SK-N-SH (cell line): ENCODE measurements at places on chromosomes 16 and 17.

DNA sequence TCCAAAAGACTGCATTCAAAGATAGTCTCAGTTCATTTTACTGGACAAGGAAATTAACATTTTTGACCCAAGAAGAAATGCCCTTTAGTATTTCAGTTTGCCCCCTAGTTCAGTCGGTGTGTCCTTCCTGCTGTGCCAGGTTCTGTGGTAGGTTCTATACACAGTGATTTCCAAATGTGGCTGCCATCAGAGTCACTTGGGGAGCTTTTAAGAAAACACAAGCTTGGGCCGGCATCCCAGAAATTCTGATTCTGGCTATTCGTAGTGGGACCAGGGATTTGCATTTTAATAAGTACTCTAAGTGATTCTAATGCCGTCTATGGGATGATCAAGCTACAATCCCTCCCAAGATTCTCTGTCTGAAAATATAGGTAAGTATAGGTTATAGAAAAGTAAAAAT lies 10.2 kb downstream of the RSPRY1 start:
- DNase-seq: peak; percentile 27

DNA sequence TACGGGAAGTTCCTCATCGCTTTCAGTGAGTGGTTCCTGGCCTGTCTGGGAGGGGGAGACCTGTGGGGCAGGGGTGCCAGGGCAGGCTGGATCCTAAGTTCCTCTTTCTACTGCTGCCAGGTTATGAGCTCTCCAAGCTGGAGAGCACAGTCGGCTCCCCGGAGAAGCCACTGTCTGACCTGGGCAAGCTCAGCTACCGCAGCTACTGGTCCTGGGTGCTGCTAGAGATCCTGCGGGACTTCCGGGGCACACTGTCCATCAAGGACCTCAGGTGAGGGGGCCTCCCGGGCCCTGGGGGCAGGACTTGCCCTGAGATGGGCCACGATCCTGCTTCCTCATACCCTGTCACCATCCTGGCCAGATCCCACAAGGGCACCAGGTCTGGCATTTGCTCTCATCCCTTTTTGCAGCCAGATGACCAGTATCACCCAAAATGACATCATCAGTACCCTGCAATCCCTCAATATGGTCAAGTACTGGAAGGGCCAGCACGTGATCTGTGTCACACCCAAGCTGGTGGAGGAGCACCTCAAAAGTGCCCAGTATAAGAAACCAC lies 5.1 kb downstream of the PRSS8 start:
- DNase-seq: no peak

- DNase-seq: peak; percentile 26
These were observed 1.1 kb upstream of the SLC47A2 start for GRCh38 chr17:19717411-19717908.

GRCh38 chr16:69607674-69608073 lies 41.9 kb downstream of the NFAT5 start:
- DNase-seq: no peak

DNA sequence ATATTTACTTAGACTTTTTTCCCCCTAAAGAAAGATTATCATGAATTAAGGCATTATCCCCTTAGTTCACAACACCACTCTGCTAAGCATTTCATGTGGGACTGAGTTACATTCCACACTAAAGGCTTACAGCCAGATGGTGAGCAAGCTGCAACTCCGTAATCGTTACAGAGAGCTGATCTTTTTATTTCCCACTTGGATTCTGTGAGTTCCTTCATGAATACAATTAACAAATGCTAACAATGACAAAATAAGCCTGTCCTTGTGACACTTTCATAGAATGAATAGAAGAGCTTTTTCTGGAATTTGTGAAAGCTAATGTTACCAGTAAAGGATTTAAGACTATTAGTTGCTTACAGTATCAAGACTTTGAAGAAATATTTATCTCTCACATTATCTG lies 8.7 kb downstream of the OGFOD1 start:
- DNase-seq: no peak

- no peak for DNase-seq
These were observed 145.9 kb upstream of the CIBAR2 start for GRCh38 chr16:85258166-85258565.

DNA sequence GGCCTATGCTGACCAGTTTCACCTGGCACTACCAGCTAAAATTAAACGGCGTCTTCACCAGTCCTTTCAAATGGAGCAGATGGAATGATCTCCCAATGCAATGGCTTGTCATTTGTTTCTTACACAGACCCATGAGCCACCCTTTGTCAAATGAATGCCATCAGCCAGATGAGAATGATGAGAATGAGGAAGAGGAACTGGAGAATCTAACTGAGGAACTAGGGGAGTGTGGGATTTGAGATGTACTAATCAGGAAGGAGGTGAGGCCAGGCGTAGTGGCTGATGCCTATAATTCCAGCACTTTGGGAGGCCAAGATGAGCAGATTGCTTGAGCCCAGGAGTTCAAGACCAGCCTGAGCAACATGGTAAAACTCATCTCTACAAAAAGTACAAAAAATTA lies 116.4 kb downstream of the HS3ST3A1 start:
- no peak for DNase-seq

- DNase-seq: no peak
These were observed at the start of gene EVI2B for GRCh38 chr17:31313982-31314781. EVI2B (minus strand) TSS chr17:31314054; CDS start chr17:31305609, 8,445 bp downstream.

- DNase-seq: no peak
These were observed 32.1 kb upstream of the RPH3AL start for GRCh38 chr17:384622-385177.

DNA sequence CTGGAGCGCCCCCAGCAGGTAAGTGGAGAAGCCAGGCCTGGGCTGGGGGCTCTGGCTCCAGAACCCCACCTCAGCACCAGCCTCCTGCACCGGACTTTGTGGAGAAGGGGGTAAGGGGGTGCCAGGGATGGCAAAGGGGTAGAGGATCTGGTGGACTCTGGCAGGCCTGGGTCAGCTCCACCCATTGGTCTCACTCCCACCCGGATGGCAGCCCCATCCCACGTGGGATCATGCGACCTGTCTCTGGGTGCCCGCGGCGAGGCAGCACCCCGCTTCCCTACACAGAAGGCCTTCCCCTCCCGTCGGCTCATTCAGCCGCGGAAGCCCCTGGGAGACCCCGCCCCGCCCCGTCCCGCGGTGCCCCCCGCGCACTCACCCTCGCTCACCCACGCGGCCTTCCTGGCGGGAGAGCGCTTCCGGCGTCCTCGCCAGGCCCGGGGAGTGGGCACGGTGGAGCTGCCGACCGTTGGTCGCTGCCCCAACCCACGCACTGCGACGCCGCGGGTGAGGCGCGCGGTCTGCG lies 498 bp upstream of the PLEKHG4 start:
- peak; percentile 90 for DNase-seq

- no peak for DNase-seq
These were observed at the start of gene SPN for GRCh38 chr16:29663016-29663806. SPN (plus strand) TSS chr16:29663247; CDS start chr16:29663729, 482 bp downstream.

- no peak for DNase-seq
These were observed 25.3 kb downstream of the SLC47A1 start for GRCh38 chr17:19558946-19559345.

GRCh38 chr17:70187383-70187782 lies 18.1 kb downstream of the KCNJ2 start:
- DNase-seq: no peak

DNA sequence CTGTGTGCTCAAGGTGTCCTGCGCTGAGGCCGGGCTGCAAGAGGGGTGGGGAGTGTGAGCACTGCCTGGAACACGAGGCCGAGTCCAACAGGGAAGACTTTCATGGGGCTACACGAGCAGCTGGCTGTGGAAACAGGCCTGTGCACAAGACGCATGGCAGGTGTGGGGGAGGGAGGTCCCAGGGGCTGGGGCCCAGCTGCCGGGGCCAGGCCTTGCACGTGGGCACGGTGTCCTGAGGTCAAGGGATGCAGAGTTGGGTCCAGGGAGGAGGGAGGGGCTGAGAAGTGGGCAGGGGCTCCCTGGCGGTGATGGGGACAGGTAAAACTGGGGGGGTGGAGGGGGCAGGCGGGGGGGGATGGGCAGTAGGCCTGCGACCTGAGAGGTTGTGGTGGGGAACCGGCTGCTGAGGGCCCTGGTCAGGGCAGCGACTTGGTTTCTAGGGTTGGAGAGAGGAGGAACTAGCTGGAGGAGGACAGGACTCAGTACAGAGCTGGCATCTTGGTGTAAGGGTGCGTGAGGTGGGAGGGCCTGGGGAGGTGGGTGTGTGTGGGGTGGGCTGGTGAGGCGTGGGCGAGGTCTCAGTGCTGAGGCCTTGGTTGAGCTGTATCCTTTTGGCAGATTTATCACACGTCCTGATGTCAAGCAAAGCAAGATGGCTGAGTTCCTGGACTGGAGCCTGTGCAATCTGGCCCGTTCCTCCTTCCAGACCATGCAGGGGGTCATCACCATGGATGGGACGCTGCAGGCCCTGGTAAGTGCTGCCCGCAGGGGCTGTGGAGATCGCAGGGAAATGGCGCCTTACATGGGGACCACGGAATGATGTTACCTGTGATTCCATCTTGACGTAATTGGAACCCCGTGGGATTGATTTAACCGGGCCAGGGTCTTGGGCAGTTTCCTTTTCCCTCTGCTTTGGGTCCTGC lies 29.4 kb downstream of the TBCD start:
- DNase-seq: no peak

DNA sequence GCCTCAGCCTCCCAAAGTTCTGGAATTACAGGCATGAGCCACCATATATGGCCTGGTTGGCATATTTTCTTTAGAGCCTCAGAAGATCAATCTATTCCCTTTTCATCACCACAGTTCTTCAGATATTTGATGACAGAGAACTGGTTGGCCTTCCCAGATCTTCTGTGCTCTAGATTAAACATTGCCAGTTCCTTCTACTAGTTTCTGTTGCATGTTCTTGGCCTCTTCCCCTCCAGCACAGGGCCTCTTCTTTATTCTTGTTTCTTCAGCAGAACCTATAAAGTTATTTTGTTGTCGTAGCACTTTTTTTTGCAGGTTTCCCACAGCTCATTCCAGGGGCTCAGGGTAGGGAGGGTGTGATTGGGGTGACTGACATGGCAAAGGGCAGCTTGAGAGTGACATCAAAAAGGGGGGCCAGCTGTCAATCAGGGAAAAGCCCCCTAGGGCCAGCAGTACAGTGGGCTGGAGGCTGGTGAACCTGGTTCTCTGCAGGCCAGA lies 9.3 kb downstream of the CHD9 start:
- no peak for DNase-seq

DNA sequence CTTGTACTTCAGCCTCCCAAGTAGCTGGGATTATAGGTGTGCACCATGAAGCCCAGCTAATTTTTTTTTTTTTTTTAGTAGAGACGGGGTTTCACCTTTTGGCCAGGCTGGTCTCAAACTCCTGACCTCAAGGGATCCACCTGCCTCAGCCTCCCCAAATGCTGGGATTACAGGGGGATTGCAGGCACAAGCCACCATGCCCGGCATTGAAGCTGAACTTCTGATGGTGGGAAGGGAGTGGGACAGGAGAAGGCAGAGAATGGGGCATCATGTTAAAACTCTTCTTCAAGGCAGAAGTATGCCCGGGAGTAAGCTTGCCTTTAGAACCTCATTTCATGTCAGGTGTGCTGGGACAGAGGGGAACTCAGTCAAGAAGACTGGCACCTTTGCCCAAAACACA lies 48.6 kb upstream of the ZFHX3 start:
- no peak for DNase-seq

DNA sequence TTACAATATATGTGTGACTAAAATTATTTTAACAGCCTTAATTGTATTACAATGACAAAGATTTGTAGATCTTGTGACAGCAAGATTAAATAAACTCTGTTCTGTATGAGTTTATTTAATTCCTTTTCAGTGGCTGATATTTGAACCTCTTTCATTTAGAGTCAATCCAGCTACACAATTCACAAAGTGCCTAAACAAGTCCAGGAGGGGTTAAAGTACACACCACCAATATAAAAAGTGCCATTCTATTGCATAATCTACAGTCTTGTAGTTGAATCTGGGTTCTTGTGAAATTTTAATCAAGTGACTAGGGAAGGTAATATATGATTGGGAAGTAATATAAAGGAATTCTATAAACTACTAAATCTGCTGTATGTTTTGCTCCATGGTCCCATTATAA lies 3.9 kb upstream of the NFAT5 start:
- DNase-seq: no peak

DNA sequence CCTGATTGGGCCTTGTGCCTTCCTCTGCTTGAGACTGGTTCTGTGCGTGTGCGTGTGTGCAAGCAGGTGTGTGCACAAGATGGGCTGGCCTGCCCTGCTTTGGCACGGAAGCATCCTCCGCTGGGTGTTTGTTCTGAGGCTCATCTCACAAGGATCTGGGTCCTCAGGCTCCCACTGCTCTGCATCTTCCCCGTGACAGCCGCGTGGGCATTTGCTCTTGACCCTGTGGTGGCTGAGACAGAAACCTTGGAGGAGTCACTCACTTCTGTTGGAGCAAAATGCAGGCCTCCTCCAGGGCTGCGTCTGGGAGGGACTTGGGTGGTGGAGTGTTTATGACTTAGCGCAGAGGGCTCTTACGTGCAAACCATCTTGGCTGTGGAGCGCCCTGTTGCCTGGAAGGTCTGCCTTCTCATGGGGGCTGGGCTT lies 119.2 kb downstream of the RPTOR start:
- no peak for DNase-seq

DNA sequence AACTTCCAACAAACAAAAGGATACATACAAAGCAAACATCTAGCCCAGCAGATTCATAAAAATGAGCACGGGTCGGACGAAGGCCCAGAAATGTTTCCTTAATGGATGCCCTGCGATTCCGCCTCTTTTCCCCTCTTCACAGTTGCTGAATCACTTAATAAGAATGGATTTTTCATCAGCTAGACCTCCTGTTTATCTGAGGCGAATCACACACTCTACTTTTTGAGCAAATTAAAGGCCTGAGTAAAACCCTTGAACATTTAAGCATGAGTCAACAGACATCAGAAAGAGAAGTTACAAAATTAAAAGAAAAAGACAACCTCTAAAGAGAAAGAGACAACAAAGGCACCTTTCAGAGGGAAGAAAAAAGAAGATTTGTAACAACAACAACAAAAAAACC lies 44.7 kb downstream of the HS3ST3A1 start:
- no peak for DNase-seq

- no peak for DNase-seq
These were observed 7.6 kb downstream of the SEZ6L2 start for GRCh38 chr16:29891525-29892457.

DNA sequence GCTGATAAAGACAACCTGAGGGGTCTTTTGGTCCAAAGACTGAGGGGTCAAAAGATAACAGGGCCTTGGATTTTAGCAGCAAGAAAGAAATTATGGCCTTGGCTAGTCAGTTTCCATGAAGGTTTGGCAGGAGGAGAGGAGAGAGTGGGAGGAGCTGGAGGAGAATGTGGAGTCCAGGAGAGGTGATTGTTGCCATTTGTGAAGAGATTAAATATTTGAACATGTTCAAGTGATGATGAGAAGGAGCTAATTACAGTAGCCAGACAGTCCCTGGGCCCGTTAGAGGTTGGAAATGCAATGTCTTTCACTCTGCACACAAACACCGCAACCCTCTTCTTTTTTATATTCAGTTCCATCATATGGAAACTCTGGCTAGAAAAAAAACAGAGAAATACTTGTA lies 68.6 kb downstream of the TNRC6C start:
- DNase-seq: no peak

- DNase-seq: peak; percentile 90
These were observed 11.0 kb upstream of the KRT17 start for GRCh38 chr17:41635121-41636097.
